ENCODE measurements at places on chromosomes 7 and 10.

DNA sequence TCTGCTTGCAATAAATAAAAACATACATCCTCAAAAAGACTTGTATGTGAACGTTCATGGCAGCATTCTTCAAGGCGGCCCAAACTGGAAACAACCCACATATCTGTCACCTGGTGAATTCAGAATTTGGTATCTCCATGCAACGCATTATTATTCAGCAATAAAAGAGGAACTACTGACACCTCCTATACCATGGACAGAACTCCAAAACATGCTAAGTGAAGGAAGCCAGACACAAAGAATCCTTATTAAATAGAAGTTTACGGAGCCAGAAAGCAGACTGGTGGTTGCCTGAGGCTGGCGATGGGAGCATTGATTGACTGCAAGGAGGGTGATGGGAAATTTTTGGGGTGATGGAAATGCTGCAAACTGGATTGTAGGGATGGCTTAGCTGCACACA lies 530.8 kb upstream of the DPP6 start:
- DNase-seq = no peak

DNA sequence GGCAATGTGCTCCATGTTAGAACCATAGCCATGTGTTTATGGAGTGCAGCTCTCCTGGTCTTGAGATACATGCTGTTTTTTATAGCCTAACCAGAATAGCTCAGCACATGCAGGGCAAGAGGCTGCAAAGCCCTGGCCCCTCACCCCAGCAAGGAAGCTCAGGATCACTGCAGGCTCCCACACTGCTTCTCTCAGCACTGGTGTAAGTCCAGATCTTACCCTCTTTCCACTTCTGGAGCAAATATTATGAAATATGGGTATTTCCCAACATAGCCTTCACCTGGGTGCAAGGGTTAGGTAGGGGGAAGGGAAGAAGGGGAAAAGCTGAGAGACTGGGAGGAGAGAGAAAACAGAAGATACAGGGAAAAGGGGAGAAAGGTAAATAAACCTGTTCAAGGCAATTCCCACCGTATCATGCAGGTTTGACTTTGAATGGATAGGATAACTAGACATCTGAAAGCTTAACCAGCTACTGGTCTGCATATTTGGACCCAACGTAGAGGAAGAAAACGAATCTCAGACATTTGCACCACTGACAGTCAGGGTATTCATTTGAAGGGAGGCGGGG lies 19.7 kb downstream of the SKIDA1 start:
- no peak for DNase-seq

GRCh38 chr7:11625669-11626068 lies 206.3 kb downstream of the THSD7A start:
- no peak for DNase-seq

- no peak for DNase-seq
Measured at GRCh38 chr10:22853906-22854447, 73.9 kb upstream of the ARMC3 start.

- no peak for DNase-seq
Measured at GRCh38 chr7:80775897-80776296, 137.5 kb downstream of the CD36 start.

DNA sequence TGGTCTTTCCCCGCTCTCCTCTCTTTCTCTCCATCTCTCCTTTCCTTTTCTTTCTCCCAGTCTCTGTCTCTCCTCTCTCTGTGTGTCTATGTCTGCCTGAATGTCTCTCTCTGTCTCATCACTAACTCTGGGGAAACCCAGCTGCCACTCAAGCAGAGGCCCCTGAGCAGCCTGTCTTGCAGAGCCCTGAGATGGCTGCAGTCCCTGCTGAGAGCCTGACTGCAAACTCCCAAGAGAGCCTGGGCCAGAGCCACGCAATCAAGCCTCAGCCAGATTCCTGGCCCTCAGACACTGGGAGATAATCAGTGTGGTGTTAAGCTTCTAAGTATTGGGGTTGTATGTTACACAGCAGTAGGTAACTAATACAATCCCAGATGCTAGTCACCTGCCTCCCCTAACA lies 91.5 kb downstream of the PAXIP1 start:
- DNase-seq = no peak

DNA sequence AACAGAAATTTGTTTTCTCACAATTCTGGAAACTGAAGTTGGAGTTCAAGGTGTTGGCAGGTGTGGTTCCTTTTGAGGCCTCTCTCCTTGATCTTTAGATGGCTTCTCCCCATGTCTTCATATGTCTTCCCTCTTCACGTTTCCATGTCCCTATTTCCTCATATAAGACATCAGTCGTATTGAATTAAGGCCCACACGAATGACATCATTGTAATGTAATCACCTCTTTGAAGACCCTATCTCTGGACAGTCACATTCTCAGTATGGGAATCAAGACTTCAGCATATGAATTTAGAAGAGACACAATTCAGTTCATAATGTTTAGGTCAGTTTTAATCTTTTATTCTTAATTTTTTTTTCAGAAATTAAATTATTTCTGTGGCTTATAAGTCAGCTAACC lies 19.8 kb downstream of the VTI1A start:
- no peak for DNase-seq

GRCh38 chr10:35705671-35706070 lies 63.6 kb upstream of the FZD8 start:
- no peak for DNase-seq

DNA sequence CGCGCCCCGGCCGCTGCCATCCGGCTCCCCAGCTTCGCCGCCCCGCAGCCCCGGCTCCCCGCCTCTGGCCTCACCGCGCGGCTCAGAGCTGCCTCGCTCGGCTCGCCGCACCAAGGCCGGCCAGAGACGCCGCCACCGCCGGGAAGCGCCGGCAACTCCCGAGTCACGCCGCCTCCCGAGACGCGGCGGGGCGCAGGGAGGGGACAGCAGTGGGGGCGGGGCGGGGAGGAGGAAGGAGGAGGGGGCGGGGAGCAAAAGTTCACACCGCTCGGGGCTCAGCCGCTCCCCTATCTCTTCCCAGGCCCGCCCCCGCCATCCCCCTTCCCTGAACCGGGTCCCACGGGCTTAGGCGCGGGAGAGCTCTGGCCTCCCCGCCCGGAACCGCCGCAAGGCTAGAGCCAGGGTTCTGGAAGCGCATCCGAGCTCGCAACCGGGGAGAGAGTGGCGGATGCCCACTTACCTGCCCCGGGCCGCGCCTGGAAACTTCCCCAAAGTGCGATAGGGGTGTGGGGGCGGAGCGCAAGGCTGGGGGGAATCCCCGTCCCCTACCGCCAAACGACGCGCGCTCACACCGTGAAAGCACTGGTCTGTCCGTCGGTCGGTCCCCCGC lies 1.0 kb downstream of the CHST15 start:
- no peak for DNase-seq

DNA sequence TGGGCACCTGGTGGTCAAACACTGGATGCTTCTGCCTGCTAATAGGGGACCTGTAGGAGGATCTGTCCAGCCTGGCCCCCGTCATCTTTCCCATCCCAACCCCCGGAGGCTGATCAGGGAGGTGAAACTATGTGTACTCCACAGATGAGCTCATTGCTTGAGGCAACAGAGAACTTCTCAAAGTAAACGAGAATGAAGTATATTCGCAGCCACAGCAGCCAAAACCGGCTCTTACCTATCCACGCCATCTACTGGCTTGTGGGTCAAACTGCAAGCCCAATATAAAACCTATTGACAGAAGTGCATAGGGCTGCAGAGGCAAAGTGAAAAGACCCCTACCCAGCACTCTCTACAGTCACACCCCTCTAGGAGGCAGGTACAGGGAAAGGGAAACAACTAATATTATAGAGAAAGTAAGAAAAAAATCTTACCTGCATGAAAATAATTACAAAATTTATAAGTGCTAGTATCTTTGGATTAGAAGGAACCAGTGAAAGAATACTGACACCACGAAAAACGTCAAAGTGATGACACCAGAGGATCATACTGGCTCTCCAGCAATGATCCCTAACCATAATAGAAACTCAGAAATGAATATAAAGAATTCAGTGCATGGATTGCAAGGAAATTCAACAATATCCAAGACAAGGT lies 973.5 kb downstream of the ANKRD7 start:
- no peak for DNase-seq

DNA sequence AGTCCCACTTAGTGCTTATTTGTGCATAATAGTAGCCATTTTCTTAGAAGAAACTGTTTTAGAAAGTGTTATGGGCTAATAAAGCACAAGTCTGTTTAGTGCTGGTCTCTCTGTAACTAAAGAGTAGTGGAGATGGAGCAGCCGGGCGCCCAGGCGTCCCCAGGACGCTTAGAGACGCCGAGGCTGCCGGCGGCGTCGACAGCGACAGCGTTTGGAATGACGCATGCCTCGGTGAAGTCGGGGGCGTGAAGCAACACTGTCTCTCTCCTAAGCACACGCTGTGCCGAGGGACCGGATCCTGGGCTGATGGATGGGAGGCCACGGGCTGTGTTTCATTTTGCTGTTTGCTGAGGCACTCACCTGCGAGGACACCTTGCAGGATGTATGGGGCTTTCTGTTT lies 588.6 kb upstream of the FOXK1 start:
- DNase-seq = no peak

DNA sequence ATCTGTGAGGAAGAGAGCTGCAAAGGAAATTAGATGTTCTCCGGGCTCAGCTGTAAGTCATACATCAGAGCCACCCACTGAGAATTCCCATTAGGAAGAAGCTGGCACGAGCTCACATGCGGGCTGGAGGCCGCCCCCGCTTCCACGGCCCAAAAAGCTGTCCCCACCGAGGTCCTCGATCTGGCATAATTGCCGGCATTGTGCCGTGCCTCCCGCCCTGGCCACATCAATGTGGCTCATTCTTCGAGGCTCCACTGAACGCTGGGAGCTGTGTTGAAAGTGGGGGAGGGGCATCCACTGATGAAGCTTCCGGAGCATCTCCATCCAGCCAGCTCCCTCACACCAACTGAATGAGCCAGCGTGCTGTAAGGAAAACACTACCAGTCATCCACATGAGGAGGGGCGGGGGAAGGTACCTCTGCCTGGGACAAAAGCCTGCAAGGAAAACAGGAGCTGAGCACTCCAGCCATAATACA lies 173.1 kb downstream of the PTPRN2 start:
- DNase-seq = no peak

- DNase-seq = no peak
Measured at GRCh38 chr10:68043030-68043429, 32.1 kb downstream of the HERC4 start.

- no peak for DNase-seq
Measured at GRCh38 chr10:29377333-29377961, 88.6 kb downstream of the LYZL1 start.

GRCh38 chr10:34922138-34922537 lies 107.0 kb upstream of the PARD3 start:
- no peak for DNase-seq

DNA sequence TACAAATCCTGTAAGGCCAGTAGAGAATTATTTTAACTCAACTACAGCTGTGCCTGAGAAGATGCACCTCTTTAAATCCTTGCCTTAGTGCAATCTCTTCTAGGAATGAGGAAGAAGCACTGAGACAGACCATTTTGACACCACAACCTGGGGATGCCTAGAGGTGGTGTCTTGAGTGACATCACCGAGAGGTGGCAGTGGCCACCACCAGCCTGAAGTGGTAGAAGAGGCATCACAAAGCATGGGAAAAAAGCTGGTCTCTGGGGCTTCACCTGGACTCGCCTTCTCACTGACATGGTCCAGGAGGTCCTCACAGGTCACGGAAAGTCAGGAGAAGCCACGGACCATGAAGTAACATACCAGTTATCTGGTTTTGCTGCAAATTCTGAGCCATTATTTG lies 99.2 kb upstream of the PDLIM1 start:
- DNase-seq = no peak

- DNase-seq = no peak
Measured at GRCh38 chr7:16233517-16233916, 187.8 kb downstream of the CRPPA start.
